GM12878 (cell line): ENCODE measurements at places on chromosomes 3 and 15.

DNA sequence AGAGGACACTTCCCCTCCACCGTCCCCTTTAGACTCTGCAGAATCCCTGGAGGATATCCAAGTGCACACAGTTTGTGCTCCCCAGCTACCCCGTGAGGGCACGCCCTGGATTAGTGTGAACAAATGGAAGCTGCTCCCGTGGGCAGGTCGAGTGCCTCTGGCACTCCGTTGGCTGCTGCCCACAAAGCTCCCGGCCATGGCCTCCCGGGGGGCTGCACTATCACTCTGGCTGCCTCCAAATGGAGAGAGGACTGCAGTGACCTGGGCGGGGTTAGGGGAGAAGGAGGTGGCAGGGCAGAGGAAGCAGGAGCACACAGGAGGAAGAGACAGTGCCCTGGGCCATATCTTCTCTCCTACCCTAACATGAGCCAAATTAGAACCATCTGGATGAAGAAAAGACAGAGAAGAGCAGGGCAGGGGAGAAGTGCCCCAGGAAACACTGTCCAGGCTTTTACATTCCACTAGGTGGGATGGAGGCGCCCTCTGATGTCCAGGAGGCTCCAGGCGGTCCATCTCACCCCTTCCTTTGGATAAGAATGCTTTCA is 29.4 kb upstream of the ACAD9 start:
- no peak for DNase-seq

- DNase-seq: no peak
Measured at GRCh38 chr3:23932571-23932970, 12.5 kb upstream of the NR1D2 start.

DNA sequence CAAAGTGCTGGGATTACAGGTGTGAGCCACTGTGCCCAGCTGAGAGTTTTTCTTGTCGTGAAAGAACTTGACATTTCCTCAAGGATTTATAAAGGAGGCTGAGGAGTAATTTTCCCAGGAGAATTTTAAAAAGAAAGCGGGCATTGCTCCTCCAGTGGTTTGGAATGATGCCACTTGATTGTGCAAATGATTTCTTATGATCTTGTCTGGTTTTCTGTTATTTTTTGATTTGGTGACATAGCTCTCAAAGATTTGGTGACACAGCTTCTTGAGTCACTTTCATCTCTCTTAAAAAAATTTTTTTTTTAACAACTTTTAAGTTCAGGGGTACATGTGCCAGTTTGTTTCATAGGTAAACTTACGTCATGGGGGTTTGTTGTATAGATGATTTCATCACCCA is 24.6 kb upstream of the NFKBIZ start:
- no peak for DNase-seq

DNA sequence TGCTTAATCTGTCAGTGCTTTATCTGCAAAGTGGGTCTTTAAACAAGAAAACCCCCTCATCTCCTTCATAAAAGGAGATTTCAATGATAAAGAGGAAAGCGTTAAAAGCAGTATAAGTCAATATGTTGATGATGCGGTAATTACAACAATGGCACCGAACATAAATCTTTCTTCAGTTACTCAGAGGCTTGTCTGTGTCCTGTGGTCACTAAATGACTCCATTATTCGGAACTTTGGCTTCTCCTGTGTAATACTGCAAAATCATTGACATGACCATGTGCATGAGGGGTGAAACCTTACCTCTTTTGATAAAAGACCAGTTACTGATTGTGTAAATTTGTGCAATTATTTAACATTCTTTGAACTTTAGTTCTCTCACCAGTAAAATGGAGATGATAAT is 4.8 kb upstream of the USP3 start:
- DNase-seq: no peak

GRCh38 chr3:106071306-106071705 is 202.5 kb upstream of the CBLB start:
- DNase-seq: no peak

- no peak for DNase-seq
Measured at GRCh38 chr3:100104442-100104798, 9.9 kb downstream of the FILIP1L start.

DNA sequence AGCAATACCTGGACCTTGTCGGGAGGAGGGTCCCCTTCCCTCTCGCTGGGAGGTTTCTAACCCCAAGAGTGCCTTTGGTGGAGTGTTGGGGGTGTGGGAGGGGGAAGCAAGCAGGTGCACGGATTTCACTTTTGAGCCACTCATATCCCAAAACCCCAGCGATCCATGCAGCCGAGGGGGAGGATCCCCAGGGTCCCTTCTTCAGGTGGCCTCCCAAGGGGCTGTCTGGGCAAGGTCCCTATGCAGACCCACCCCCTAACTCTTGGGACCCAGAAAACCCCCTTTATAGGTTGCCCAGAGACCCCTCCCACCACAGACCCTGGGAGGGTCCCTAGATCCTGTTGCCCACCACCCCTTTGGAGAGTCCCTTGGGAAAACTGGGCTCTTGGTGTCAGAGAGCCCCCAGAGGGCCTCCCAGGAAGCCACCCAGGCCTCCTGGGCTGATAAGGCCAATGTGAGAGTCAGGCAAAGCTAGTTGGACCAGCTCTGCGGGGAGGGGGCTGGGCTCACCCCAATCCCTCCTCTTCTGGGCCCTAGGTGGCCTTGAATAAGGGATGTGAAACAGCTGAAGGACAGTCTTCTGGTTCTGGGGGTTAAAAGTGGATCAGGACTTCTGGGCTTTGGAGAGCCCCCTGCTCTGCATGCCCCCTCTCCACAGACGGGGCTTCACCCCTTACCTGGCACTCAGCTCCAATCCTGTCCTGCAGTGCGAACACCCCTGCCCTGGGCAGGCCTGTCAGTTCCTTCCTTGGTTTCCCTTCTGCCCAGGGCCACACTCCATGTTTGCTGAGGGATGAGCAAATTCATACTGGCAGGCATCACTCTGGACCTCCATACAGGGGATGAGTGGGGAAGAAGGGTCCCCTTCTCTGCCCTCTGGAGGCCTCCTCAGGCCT is 932 bp upstream of the PLCD1 start:
- DNase-seq: no peak

DNA sequence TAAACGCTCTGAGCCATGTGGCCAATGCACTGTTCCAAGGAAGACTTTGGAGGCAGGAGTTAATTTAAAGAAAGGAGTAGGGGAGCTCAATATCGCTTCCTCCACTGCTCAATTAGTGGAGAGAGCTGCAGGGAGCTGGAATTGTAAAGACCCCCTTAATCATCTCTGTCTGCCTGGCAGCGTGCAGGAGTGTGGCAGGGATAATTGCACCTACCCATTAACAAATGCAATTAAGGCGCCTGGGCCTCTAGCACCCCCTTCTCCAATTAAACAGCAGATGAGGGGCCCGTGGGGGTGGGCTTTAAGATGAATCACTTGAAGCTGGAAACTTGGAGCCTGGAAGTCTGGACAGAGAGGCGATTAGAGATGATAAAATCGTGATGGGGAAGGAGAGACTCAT is 61.7 kb upstream of the GLCE start:
- no peak for DNase-seq
